Mesenchymal stem cell (in vitro differentiated cells and primary cell): ENCODE measurements at places on chromosomes 11 and 22.

- peaks cover 2% of the 10 kb centered on the region for H3K4me1 ChIP-seq
- peak; percentile 67 for DNase-seq
- H3K4me3 ChIP-seq = no peak overlapping the region
- H3K27me3 ChIP-seq = no peaks in the 10 kb centered on the region
- peaks cover 67% of the 10 kb centered on the region for H3K36me3 ChIP-seq
These were observed 72.2 kb downstream of the PDHX start for GRCh38 chr11:34988294-34989255.

- H3K27ac ChIP-seq = no peak overlapping the region
- H3K4me3 ChIP-seq = no peak overlapping the region
- no peaks in the 10 kb centered on the region for H3K4me1 ChIP-seq
- peaks cover 5% of the 10 kb centered on the region for H3K27me3 ChIP-seq
- DNase-seq = no peak
- H3K36me3 ChIP-seq = no peaks in the 10 kb centered on the region
These were observed 15.9 kb upstream of the IGLL5 start for GRCh38 chr22:22871536-22872278.

DNA sequence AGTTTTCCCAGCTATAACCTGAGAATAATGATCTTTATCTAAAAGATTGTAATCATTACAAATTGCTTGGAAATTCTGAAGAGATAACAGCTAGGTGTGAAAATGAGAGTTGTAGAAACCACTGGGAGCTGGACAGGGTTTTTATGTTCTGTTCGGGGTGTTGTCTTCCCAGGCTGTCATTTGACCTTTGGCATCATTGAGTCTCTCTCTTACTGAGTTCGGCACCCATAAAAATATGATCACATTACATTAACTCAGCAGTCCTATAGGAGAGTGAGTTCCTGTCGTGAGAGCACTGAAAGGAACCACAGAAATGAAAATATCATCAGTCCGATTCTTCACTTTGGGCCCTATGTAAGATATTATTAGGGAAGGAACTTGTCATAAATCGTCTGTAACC, 29.3 kb downstream of the KIRREL3 start:
- no peak for DNase-seq
- H3K36me3 ChIP-seq = no peaks in the 10 kb centered on the region
- no peak overlapping the region for H3K27ac ChIP-seq
- no peaks in the 10 kb centered on the region for H3K27me3 ChIP-seq
- peaks cover 4% of the 10 kb centered on the region for H3K4me1 ChIP-seq

- peaks cover 78% of the 10 kb centered on the region for H3K36me3 ChIP-seq
- no peak for DNase-seq
- no peak overlapping the region for H3K4me3 ChIP-seq
- peaks cover 38% of the 10 kb centered on the region for H3K27me3 ChIP-seq
- peaks cover 5% of the 10 kb centered on the region for H3K4me1 ChIP-seq
These were observed 26.3 kb downstream of the TRMU start for GRCh38 chr22:46361826-46362202.

DNA sequence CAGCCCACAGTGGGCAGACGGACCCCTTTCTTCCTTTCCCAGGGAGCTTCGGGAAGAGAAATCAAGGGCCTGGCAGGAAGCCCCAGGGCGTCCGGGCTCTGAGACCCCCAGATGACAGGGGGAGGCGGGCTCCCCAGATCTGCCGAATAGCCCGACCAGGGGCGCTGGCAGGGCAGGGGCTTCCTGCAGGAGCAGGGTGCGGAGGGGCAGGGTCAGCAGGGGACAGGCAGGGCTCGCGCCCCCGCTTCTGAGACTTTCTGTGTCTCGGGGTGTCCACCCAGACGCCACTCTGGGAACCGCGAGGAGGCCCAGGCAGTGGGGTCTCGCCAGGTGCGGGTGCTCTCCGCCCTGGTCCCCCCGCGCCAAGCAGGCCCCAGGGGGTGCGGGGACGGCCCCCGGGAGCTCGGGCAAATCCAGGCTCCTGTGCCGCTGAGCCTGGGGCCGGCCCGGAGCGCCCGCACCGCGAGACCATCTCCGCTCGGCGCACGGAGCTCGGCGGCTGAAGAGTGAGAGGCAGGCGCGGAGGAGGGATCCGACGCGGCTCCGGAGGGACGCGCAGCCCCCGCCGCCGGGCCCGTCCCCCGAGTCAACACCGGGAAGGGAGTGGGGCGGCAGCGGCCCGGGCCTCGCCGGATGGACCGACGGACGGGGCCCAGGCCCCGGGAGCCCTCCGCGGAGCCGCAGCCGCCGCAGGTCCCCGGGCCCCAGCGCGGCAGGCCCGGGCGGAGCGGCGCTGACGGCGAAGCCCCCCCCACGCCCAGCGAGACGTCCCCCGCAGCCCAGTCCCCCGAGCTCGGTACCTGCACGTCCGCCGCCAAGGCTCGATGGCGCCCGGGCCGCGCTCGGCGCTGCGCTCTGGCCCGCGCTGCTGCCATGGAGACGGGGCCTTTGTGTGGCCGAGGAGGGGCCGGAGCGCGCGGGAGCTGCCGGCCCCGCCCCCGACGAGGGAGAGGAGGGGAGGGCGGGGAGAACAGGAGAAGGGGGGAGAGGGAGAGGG, at the start of gene PLXNB2:
Gene PLXNB2, minus strand, starts transcription at position 894 of the 997 bp plus-strand sequence. CDS start 17,062 bp downstream, outside the sequence.
- H3K27me3 ChIP-seq = no peaks in the 10 kb centered on the region
- peak within 1 kb of the TSS; percentile 90 for H3K4me3 ChIP-seq
- peaks cover 36% of the 10 kb centered on the region for H3K36me3 ChIP-seq
- peak; percentile 81 for DNase-seq
- peaks cover 59% of the 10 kb centered on the region for H3K4me1 ChIP-seq
- H3K27ac ChIP-seq = peak within 1 kb of the TSS; percentile 97

DNA sequence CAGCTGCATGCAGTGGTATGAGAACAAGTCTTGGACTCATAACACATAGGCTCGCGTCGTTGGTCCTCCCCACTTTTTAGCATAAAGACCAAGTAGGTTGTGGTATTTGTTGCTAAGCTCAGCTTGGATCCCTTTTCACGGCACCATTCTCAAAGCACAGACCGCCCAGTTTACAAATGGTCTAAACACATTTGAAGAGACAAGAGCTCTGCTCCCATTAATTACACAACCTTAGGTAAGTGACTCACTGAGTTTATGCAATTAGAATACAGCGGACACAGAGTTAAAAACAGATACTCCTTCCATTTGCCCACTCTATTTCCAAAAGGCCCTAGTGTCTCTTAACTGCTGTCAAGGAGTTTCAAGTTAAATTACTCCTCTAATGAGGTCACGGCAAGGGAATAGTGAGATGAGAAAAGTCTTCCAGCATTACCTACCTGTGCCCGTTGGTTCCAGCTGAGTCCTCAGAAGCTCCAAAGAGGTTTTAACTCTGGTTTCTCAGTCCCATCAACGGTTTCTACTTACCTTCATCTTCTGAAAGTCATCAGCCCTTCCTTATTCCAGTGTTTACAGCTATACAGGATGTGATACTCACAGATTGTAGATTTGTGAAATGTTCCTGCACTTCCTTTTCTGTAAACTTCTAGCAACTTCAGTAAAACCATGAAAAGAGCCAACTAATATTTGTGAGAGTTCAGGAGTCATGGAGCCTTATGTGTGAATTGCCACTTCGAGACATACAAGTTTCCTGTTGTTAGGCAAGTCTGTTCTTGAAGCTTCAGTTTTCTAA, at the start of gene MS4A6A:
Gene MS4A6A, minus strand, starts transcription at position 543 of the 790 bp plus-strand sequence. CDS start 1,356 bp downstream, outside the sequence.
- no peaks in the 10 kb centered on the region for H3K36me3 ChIP-seq
- no peak within 1 kb of the TSS for H3K27ac ChIP-seq
- no peaks in the 10 kb centered on the region for H3K4me1 ChIP-seq
- H3K4me3 ChIP-seq = no peak within 1 kb of the TSS

DNA sequence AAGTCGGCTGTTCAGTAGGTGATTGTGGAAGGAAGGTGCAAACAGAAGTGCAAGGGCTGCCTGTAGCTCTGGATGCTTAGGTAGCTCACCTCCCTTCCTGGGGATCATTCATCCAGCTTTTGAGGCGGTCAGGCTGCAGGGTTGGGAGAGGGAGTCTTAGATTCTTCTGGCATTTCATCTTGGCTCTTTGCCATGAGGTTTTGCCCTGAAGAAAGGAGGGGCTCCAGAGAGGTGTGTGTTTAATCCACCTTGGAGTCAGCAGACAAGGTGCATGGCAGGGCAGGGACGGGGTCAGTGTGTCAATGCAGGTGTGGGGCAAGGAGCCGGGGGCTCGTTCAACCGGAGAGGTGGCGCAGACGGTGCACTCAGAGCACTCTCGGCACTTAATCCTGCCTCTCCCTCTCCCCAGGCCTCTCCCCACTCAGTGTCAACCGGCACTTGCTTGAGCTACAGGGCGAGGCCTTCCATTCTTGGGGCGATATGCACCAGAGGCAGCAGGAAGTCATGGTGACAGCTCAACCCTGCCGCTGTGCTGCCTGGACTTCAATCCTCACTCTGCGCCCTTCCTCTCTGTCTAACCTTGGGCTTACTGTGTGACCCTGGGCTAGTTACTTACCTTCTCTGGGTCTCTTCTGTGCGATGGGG, 7.2 kb downstream of the ADAMTS15 start:
- no peaks in the 10 kb centered on the region for H3K36me3 ChIP-seq
- DNase-seq = no peak
- no peak overlapping the region for H3K4me3 ChIP-seq
- H3K27ac ChIP-seq = no peak overlapping the region
- peaks cover 15% of the 10 kb centered on the region for H3K4me1 ChIP-seq

DNA sequence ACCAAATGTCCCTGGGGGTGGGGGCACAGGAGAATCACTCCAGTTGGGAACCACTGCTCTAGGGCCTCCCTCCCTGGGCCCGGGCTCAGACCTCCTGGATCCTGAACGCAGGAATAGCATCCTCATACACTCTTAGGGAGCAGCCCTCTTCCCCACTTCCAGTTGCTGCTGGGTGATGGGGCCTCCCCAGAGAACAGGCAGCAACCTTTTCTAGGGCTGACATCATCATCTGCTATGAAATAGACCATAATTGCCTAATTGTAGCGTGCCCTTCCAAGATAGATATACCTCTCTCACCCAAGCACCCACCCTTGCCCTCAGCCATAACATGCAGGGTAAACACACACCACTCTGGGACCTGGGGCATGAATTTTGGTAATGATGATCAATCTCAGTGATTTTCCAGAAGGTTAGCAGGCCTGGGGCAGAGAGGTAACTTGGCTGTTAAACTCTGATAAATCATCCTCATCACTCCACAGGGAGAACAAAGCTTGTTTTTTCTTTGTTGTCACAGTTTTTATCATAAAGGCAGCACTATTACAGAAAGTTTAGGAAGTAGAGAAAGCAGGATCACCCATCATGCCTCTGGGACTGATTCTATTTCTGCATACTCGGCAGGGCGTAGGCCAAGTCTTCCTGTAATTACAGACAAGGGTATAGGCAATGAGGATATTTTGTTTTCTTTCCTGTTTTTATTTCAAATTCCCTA, 88.3 kb upstream of the PRDM11 start:
- no peak for DNase-seq
- H3K4me1 ChIP-seq = no peaks in the 10 kb centered on the region
- no peak overlapping the region for H3K4me3 ChIP-seq
- peaks cover 13% of the 10 kb centered on the region for H3K27me3 ChIP-seq

- H3K4me1 ChIP-seq = peaks cover 9% of the 10 kb centered on the region
- no peak for DNase-seq
- peaks cover 37% of the 10 kb centered on the region for H3K27me3 ChIP-seq
- no peak overlapping the region for H3K27ac ChIP-seq
- no peak overlapping the region for H3K4me3 ChIP-seq
These were observed 34.6 kb downstream of the NFAM1 start for GRCh38 chr22:42397332-42398249.

DNA sequence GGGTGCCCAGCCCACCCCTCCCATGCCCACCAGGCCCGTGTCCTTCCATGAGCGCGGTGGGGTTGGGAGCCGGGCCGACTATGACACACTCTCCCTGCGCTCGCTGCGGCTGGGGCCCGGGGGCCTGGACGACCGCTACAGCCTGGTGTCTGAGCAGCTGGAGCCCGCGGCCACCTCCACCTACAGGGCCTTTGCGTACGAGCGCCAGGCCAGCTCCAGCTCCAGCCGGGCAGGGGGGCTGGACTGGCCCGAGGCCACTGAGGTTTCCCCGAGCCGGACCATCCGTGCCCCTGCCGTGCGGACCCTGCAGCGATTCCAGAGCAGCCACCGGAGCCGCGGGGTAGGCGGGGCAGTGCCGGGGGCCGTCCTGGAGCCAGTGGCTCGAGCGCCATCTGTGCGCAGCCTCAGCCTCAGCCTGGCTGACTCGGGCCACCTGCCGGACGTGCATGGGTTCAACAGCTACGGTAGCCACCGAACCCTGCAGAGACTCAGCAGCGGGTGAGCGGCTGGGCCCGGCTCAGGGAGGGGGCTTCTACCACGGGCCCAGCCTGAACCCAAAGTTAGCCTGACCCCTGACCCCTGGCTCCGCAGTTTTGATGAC, 3.0 kb downstream of the PKP3 start:
- no peak for DNase-seq
- H3K27ac ChIP-seq = no peak overlapping the region
- H3K4me3 ChIP-seq = peak overlapping the region; percentile 61

DNA sequence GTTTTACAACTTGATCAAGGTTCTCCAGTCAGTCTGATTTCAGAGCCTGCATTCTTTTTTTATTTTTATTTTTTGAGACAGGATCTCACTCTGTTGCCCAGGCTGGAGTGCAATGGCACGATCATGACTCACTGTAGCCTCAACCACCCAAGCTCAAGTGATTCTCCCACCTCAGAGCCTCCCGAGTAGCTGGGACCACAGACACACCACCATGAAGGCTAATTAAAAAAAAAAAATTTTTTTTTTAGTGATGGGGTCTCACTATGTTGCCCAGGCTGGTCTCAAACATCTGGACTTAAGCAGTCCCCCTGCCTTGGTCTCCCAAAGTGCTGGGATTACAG, 117.2 kb upstream of the NAV2 start:
- H3K27ac ChIP-seq = peak overlapping the region; percentile 44
- no peaks in the 10 kb centered on the region for H3K27me3 ChIP-seq
- no peak overlapping the region for H3K4me3 ChIP-seq
- peaks cover 23% of the 10 kb centered on the region for H3K4me1 ChIP-seq
- DNase-seq = no peak

GRCh38 chr11:36404831-36405230, 105.2 kb downstream of the TRAF6 start:
- H3K36me3 ChIP-seq = peaks cover 2% of the 10 kb centered on the region
- H3K27me3 ChIP-seq = no peaks in the 10 kb centered on the region
- H3K4me3 ChIP-seq = no peak overlapping the region
- DNase-seq = no peak
- no peak overlapping the region for H3K27ac ChIP-seq
- peaks cover 17% of the 10 kb centered on the region for H3K4me1 ChIP-seq

DNA sequence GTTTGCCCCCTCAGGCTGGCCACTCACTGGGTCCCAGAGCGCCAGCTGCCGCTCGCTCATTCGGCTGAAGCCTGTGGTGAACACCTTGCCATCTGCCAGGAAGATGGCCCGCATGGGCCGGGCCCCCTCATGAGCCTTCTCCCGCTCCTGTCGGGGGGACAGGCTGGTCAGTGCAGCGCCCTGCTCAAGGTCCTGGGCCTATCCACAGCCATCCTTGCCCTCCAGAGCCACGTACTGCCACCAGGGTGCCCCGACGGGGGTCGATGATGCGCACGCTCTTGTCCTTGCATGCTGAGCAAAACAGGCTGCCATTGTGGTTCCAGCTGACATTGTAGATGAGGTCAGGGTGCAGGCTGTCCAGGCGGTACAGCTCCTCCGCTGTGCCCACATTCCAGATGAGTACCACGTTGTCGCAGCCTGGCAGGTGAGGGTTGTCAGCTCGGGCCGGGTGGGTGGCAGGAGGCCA, 2.1 kb downstream of the CORO1B start:
- H3K27ac ChIP-seq = no peak overlapping the region
- DNase-seq = no peak
- H3K4me1 ChIP-seq = peaks cover 65% of the 10 kb centered on the region

- H3K27me3 ChIP-seq = no peaks in the 10 kb centered on the region
- no peak overlapping the region for H3K4me3 ChIP-seq
- no peak for DNase-seq
- peaks cover 1% of the 10 kb centered on the region for H3K4me1 ChIP-seq
These were observed 103.5 kb upstream of the BMAL1 start for GRCh38 chr11:13174090-13174489.
